Cerebellum (tissue), 4 donors: ENCODE measurements at places on chromosomes 2 and 18. TPM values are rescaled to one million over a fixed set of nuclear protein-coding genes. Genes with fewer than 3 reads are reported as not detected.
A peak's percentile ranks its signal among the peaks of the same experiment; 100 is the strongest.

MDH1B gene
- total RNA-seq = 5.0 TPM

- DNase-seq = peak; percentile 52
These were observed 1.1 kb downstream of the MEMO1 start for GRCh38 chr2:32009516-32010256.

- no peak for DNase-seq
These were observed at the start of gene ALPI for GRCh38 chr2:232455426-232456255. Gene ALPI, plus strand, starts transcription at chr2:232456153. Its CDS starts 47 bp downstream, at chr2:232456200.

RGPD4 gene
- not detected for total RNA-seq

MARCHF4 gene
- 7.3 TPM for total RNA-seq

DNA sequence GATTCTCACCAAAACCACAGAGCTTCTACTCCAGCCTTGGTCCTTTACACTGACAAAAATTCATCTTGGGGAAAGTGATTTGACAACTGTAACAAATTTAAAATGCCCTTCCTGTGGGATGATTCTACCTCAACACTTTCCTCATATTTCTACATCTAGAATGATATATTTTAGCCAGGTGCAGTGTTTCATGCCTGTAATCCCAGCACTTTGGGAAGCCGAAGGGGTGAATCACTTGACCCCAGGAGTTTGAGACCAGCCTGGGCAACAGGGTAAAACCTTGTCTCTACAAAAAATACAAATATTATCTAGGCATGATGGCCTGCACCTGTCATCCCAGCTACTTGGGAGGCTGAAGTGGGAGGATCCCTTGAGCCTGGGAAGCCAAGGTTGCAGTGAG is 408.6 kb downstream of the CDH7 start:
- no peak for DNase-seq

AKAIN1 gene
- 6.9 TPM for total RNA-seq

SERPINB13 gene
- total RNA-seq = not detected

GRCh38 chr2:51350100-51350499 is 318.2 kb upstream of the NRXN1 start:
- no peak for DNase-seq

FOXD4L1 gene
- total RNA-seq = 0.27 TPM

C1QL2 gene
- total RNA-seq = 0.27 TPM

GRCh38 chr2:153373510-153374279 is 104.9 kb downstream of the RPRM start:
- no peak for DNase-seq

- DNase-seq = no peak
These were observed 1.2 kb downstream of the ANTXR1 start for GRCh38 chr2:69013840-69014821.

DNA sequence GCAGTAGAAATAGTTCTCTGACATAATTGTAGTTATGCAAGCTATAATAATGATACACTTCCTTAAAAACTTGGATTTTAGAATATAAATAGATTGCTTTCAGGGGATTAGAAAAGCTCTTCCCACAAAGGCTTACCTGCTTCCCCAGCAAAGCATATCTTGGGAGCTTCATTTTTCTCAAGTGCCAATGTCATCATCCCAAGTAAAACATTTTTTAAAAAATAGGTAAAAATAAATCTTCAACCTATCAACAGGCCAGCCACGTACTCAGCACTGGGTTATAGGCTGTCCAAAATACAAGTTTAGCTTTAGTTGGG is 39.0 kb upstream of the NPAS2 start:
- no peak for DNase-seq

GRCh38 chr2:103355287-103355686 is 593.5 kb downstream of the TMEM182 start:
- no peak for DNase-seq

SELENOI gene
- 48.8 TPM for total RNA-seq

- DNase-seq = no peak
These were observed 93.5 kb upstream of the SPATS2L start for GRCh38 chr2:200212862-200213425.

- no peak for DNase-seq
These were observed 7.1 kb upstream of the CEP68 start for GRCh38 chr2:65049010-65049639.

SCN7A gene
- 4.9 TPM for total RNA-seq

DNA sequence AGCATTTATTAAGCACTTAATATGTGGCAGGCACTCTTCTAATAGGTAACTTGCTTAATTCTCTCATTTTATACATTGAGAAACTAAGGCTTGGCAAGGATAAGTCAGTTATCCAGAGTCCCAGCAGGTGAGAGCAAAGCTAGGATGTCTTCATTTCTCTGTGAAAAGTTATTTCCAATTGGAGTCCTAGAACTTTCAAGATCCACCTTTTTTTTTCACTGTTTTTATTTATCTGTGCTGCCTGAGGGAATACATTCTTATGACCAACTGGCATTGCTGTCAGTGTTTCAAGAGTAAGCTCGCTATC is 56.2 kb upstream of the ETAA1 start:
- no peak for DNase-seq

DNA sequence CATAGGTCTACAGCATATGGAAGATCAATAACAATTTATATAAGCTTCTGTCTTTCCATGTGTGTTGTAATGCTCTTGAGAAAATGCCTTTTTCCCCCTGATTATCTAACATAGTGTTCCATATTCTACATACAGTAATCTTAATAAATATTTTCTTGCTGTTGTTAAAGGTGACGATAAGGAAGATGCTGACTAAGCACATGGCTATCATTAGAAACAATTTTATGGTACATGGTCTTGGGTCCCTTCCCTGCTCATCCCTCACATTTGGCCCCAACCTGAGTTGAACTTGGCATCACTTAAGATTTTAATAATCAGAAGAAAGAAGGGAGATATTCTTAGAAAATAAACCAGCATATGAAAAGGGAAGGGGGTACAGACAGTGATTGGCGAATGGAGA is 382.1 kb upstream of the CDH20 start:
- no peak for DNase-seq

SLC4A5 gene
- 5.9 TPM for total RNA-seq

PIEZO2 gene
- 11.0 TPM for total RNA-seq

TDRD15 gene
- total RNA-seq = 0.18 TPM

DNA sequence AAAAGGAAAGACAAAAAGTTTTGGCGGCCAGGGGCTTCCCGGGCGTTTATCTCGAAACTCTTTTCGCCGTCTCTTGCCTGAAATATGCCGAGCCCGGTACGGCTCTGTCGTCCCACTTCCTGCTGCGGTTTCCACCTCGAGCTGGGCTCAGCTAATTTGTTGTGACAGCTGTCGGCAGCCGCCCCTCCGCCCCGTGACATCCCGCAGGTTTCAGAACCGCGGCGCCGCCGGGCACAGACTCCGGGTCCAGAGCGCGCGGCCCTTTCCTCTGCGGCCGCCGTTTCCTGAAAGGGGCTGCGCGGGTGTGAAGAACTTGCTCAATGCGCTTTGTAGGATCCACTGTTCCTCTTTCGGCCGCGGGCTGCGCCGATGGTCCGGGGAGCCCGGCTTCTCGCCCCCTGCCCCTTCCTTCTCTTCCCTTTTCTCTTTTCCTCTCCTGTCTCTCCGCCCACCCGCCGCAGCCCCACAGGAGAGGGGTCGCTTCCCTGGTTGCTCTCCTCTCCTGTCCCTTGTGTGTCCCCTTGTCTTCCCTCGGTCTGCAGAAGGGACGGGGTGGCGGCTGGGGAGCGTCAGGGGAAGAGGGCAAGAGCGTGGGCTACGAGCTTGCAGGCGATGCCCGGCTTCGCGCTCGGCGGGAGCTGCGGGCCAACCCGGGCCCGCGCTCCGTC is 648 bp downstream of the ARID5A start:
- no peak for DNase-seq

- no peak for DNase-seq
These were observed 80.1 kb upstream of the FOSL2 start for GRCh38 chr2:28312307-28313219.

GRCh38 chr2:205713086-205713485 is 30.8 kb downstream of the NRP2 start:
- DNase-seq = no peak

DNA sequence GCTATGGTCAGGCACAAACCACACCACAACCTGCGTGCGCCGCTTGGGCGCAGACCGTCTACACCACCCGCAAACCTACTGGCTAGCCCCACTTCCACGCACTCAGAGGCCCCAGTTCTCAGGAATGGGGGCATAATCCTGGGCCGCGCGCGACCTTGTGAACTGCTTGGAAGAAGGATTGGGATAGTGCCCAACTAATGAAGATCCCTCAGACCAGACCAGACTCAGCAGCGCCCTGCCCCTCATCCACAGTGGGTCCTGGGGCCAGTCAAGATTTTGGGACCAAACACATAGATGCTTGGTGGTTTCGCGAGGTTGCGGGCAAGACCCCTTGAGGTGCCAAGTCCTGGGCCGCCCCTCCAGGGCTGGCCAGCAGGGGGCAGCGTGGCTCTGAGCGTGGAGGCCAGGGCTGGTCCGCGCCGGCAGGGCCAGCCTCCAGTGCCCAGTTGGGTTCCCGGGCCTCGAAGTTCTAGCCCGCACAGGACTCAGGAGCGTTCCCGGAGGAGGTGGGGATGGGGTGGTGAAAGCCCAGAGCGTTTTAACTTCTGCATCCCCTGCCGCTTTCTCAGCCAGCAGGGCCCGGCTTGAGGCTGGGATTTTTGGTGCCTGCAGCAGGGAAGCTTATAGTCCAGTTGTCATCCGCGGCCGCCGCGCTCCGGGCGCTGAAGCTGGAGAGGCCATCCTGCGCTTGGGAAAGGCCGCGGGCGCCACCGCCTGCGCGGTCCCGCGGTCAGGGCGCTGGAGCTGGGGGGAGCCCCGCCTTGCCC is 8.3 kb downstream of the OSR1 start:
- DNase-seq = no peak

DSC1 gene
- not detected for total RNA-seq

DNA sequence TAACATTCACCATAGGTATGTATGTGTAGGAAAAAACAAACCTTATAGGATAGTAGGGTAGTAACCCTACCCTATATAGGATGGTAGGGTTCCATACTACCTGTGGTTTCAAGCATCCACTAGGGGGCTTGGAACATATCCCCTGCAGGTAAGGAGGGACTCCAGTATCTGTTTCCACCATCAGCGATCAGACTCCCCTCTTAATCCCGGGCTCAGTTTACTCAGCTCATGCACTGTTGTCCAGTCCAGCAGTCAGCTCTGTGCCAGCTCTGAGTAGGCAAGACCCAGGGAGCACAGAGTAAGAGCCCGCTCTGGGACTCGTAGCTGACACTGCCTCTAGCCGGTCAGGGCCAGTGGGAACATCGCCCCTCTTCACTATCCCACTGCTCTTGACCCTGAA is 61.7 kb downstream of the MEX3C start:
- DNase-seq = no peak

AFF3 gene
- 69.8 TPM for total RNA-seq

DNA sequence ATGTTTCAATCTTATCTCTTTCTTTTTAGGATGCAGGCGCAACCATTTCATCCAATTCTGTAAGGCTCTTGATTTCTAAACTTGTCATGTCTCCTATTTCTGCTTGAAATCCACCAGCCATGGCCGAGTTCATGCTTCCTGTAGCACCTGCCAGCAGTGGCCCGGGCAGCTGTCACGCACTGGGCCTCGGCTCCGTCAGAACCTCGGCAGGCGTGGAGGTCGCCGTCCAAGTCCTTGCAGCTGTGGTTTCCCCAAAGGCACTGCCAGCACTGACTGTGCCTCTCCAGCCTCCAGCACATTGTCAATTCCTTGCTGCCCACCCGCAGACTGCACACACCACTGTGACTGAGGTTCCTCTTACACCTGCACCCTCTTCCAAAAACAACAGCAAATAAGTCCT is 188.7 kb upstream of the SALL3 start:
- DNase-seq = no peak

HOXD8 gene
- not detected for total RNA-seq

GRCh38 chr2:151120011-151120410 is 141.7 kb downstream of the RBM43 start:
- peak; percentile 78 for DNase-seq

DNA sequence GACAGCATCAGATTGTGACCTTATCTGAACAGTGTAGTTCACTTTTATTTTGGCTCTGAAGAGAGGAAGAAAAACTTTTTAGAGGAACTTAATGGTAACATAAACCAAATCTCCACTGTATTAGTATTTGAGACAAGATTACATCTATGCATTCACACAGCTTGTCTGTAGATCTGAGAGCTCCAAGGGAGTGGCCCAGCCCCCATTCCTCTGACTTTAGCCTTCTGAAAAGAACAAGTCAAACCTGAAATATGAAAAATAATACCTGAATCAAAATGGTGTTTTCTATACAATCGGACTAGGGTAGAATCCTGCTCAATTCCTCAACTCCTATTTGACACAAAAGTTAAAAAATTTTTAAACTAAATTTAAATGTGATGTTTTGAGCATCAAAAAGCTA is 23.1 kb downstream of the STARD7 start:
- no peak for DNase-seq
